IMR-90 (cell line): ENCODE measurements at places on chromosomes 7 and 10. TPM values are rescaled to one million over a fixed set of nuclear protein-coding genes. Genes with fewer than 3 reads are reported as not detected.
A peak's percentile ranks its signal among the peaks of the same experiment; 100 is the strongest.

GRCh38 chr7:26683277-26683676 is 181.1 kb downstream of the SKAP2 start:
- no peak overlapping the region for H3K27ac ChIP-seq
- H3K36me3 ChIP-seq, result no peaks in the 10 kb centered on the region
- peaks cover 7% of the 10 kb centered on the region for H3K4me1 ChIP-seq
- no peak for DNase-seq
- no peak overlapping the region for H3K4me3 ChIP-seq
- no peaks in the 10 kb centered on the region for H3K27me3 ChIP-seq

DNA sequence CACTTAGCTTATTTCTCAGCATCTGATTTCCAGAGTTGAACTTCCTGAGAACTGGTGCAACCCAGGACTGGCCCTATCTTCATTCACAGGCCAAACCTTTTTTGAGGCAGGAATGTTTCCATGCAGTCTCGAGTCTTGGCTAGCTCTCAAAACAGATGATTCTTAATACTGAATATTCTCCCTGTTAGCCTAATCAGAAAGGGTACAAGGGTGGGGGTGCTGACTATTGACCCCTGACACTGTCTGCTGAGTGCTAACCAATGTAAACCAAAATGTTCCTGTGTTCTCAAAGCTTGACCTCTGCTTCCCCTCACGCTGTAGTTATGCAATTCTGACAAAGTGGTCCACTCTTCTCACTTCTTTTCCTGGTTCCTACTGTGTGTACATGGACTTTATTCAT is 25.3 kb downstream of the VWDE start:
- DNase-seq, result no peak
- no peak overlapping the region for H3K4me3 ChIP-seq
- H3K4me1 ChIP-seq, result no peaks in the 10 kb centered on the region
- H3K27ac ChIP-seq, result no peak overlapping the region

The ABCB1 gene
- total RNA-seq, result 0.83 and 0.90 TPM in 2 replicates

DNA sequence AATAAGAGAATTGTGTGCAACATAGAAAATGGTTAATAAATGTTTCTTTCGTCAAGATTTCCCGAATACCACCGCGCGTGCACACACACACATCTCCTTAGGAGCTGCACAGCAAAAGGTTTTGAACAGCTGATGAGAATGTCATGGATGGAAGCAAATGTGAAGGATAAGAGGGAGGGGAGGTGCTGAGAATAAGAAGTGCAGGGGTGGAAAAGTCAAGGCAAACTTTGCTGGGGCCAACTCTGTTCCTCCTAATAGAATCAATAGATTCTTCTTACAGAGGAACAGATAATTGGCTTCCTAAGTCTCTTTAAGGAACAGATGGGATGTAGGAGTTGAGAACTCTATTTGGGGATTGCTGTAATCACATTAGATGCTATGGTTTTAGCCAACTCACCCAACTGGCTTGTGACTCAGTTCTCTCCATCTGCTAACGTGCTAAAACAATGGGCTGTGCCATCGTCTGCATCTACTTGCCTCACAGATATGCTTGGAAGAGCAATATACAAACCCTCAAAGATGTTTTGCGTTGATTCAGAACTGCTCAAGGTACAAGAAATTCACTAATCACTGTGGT is 408.2 kb upstream of the CELF2 start:
- H3K4me1 ChIP-seq, result peaks cover 4% of the 10 kb centered on the region; the same call in 1 of the 2 replicates
- no peak for DNase-seq
- H3K27ac ChIP-seq, result no peak overlapping the region
- no peak overlapping the region for H3K4me3 ChIP-seq
- H3K27me3 ChIP-seq, result no peaks in the 10 kb centered on the region

GRCh38 chr10:132862485-132863420 is 76.8 kb upstream of the NKX6-2 start:
- peaks cover 10% of the 10 kb centered on the region for H3K27me3 ChIP-seq
- no peaks in the 10 kb centered on the region for H3K36me3 ChIP-seq
- DNase-seq, result no peak
- no peak overlapping the region for H3K27ac ChIP-seq
- no peak overlapping the region for H3K4me3 ChIP-seq

GRCh38 chr10:133080683-133081040 is 7.1 kb upstream of the ADGRA1 start:
- peaks cover 8% of the 10 kb centered on the region; the same call in 1 of the 2 replicates for H3K27me3 ChIP-seq
- no peaks in the 10 kb centered on the region for H3K36me3 ChIP-seq
- no peaks in the 10 kb centered on the region for H3K4me1 ChIP-seq
- no peak overlapping the region for H3K27ac ChIP-seq

The ARHGEF35 gene
- not detected in 2 replicates for total RNA-seq

DNA sequence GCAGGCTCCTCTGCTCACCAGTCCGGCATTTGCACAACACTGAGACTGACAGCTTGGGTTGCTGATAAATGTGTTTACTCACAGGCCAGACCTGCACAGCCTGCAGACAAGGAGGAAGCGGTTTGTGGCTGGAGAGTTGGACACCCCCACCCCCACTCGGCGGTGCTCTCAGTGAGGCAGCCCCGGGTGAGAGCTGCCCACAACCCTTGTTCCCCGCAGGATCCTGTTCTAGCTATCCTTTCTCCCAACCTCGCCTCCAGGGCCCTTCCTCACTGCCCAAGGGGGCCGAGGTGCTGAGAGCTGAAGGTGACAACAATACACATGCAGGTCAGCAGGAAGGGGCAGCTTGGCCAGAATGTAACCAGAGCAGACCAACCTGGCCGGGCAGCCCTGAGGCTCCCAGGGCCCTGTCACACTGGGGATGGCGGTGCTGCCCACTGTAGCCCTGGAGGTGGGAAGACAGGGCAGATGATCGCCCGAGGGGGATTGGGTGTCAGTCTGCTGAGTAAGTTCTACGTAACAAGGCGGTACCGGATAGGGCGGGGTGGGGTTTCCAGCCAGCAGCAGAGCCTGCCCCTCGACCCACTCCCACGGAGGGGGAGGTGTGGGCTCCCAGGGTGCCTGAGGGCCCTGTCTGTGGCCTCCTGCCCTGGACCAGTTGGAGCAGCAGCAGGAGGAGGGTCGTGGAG is 2.1 kb upstream of the ADAM8 start:
- H3K4me1 ChIP-seq, result peaks cover 10% of the 10 kb centered on the region
- peaks cover 9% of the 10 kb centered on the region for H3K27me3 ChIP-seq
- H3K27ac ChIP-seq, result no peak overlapping the region
- peak; percentile 49 for DNase-seq
- H3K36me3 ChIP-seq, result peaks cover 40% of the 10 kb centered on the region
- no peak overlapping the region for H3K4me3 ChIP-seq

- H3K36me3 ChIP-seq, result no peaks in the 10 kb centered on the region
- H3K4me3 ChIP-seq, result no peak overlapping the region
- H3K27ac ChIP-seq, result no peak overlapping the region
- H3K4me1 ChIP-seq, result no peaks in the 10 kb centered on the region
These were observed 550.8 kb downstream of the IPMK start for GRCh38 chr10:57716884-57717283.

The NEUROG3 gene
- total RNA-seq, result not detected in 2 replicates

GRCh38 chr7:12715372-12716133 is 28.1 kb downstream of the ARL4A start:
- DNase-seq, result peak; percentile 95
- H3K4me1 ChIP-seq, result peaks cover 9% of the 10 kb centered on the region
- H3K27ac ChIP-seq, result peak overlapping the region; percentile 73
- no peaks in the 10 kb centered on the region for H3K27me3 ChIP-seq

The CHN2 gene
- not detected in 2 replicates for total RNA-seq

GRCh38 chr7:12637819-12638592 is 49.4 kb upstream of the ARL4A start:
- H3K27ac ChIP-seq, result no peak overlapping the region
- DNase-seq, result peak; percentile 44
- H3K4me3 ChIP-seq, result no peak overlapping the region
- no peaks in the 10 kb centered on the region; the same call in 1 of the 2 replicates for H3K27me3 ChIP-seq

GRCh38 chr7:112448891-112449290 is 1.4 kb upstream of the IFRD1 start:
- no peak overlapping the region for H3K27ac ChIP-seq
- no peaks in the 10 kb centered on the region for H3K27me3 ChIP-seq
- no peak overlapping the region for H3K4me3 ChIP-seq
- DNase-seq, result no peak
- no peaks in the 10 kb centered on the region for H3K36me3 ChIP-seq

The SPAG6 gene
- total RNA-seq, result not detected in 2 replicates

- H3K4me3 ChIP-seq, result no peak overlapping the region
- 0 out of 2 replicates have a peak, but pooled peaks cover 1% of the 10 kb centered on the region for H3K4me1 ChIP-seq
- no peak overlapping the region for H3K27ac ChIP-seq
- no peaks in the 10 kb centered on the region for H3K27me3 ChIP-seq
- peaks cover 5% of the 10 kb centered on the region; the same call in 1 of the 2 replicates for H3K36me3 ChIP-seq
These were observed 39.7 kb downstream of the ZNF33A start for GRCh38 chr10:38050212-38050611.

DNA sequence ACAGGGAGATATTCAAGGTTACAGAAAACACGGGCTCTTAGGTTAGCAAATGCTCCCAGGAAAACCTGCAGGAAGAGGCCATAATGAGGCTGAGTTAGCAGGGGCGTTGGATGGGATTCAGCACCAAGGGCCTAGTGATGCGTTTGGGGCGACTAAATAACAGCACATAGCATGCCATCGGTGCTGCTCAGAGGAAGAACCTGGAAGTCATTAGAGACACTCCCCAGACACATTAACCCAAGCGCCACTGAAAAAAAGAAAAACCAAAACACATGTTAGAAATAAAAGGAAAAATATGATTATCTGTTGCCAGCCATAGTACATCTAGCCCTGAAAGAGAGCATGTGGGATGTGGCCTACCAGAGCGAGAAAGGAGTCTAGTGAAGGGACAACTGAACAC is 28.8 kb upstream of the OPALIN start:
- no peak overlapping the region for H3K4me3 ChIP-seq
- H3K4me1 ChIP-seq, result no peaks in the 10 kb centered on the region
- peaks cover 2% of the 10 kb centered on the region; the same call in 1 of the 2 replicates for H3K27me3 ChIP-seq
- no peak for DNase-seq
- H3K36me3 ChIP-seq, result no peaks in the 10 kb centered on the region
- H3K27ac ChIP-seq, result no peak overlapping the region

- peaks cover 5% of the 10 kb centered on the region; the same call in 1 of the 2 replicates for H3K36me3 ChIP-seq
- no peak overlapping the region for H3K27ac ChIP-seq
- no peak for DNase-seq
- H3K4me1 ChIP-seq, result peaks cover 3% of the 10 kb centered on the region; the same call in 1 of the 2 replicates
- no peaks in the 10 kb centered on the region for H3K27me3 ChIP-seq
These were observed 80.6 kb downstream of the ETV1 start for GRCh38 chr7:13908667-13909397.

The PAX4 gene
- total RNA-seq, result not detected in 2 replicates

- H3K36me3 ChIP-seq, result no peaks in the 10 kb centered on the region
- H3K27me3 ChIP-seq, result no peaks in the 10 kb centered on the region
- no peak for DNase-seq
- no peak overlapping the region for H3K4me3 ChIP-seq
- no peak overlapping the region for H3K27ac ChIP-seq
- H3K4me1 ChIP-seq, result no peaks in the 10 kb centered on the region
These were observed 52.5 kb downstream of the PTPRE start for GRCh38 chr10:127959428-127959827.

DNA sequence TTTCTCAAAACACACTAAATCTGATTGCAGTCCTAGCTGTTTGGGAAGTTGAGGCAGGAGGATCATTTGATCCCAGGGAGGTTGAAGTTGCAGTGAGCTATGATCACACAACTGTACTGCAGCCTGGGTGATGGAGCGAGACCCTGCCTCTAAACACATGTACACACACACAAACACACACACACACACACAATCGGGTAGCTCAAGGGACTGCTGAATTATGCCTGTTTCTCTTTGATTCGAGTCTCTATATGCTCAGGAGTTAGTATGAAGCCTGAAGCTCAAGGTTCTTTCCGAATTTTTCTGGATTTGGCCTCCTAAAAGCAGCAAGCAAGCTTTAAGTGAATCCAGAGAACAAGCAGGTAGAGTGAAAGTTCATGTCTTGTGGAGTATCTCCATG is 22.5 kb downstream of the PRTFDC1 start:
- DNase-seq, result no peak
- no peak overlapping the region for H3K27ac ChIP-seq
- no peaks in the 10 kb centered on the region for H3K4me1 ChIP-seq
- no peaks in the 10 kb centered on the region for H3K36me3 ChIP-seq
- no peak overlapping the region for H3K4me3 ChIP-seq

DNA sequence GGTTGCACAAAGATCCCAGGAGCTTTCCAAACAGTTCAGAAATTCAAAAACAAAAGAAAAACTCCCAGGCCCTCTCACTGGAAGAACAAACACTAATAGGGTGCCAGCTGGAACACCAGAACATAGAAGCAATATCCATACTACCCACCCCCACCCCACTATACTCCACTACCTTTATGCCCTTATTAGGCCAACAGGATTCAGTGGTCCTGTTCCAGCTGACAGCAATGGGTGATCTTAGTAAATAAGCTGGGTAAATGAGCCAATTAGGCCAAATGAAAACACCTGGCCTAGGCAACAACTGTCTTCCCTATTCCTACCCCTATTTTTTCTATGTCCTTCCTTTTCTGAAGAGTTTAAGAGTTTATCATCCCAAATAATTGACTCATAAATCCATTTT is 11.7 kb downstream of the NOC3L start:
- no peaks in the 10 kb centered on the region for H3K4me1 ChIP-seq
- no peak for DNase-seq
- H3K4me3 ChIP-seq, result no peak overlapping the region
- H3K36me3 ChIP-seq, result peaks cover 21% of the 10 kb centered on the region
- H3K27me3 ChIP-seq, result no peaks in the 10 kb centered on the region
